Bladder microvascular endothelial cell (primary cell): ENCODE measurements at places on chromosomes 4 and X. TPM values are rescaled to one million over a fixed set of nuclear protein-coding genes. Genes with fewer than 3 reads are reported as not detected.

TMPRSS11F gene
- total RNA-seq: not detected in 2 replicates

GBA3 gene
- not detected in 2 replicates for total RNA-seq

CXCL10 gene
- 1.1 and 5.5 TPM in 2 replicates for total RNA-seq

SERPINA7 gene
- total RNA-seq: not detected in 2 replicates

MTMR8 gene
- 0.19 and 0.49 TPM in 2 replicates for total RNA-seq

AVPR2 gene
- 1.4 and 1.9 TPM in 2 replicates for total RNA-seq
